HCT116 (cell line): ENCODE measurements at places on chromosomes 7 and 10. TPM values are rescaled to one million over a fixed set of nuclear protein-coding genes. Genes with fewer than 3 reads are reported as not detected.

DNA sequence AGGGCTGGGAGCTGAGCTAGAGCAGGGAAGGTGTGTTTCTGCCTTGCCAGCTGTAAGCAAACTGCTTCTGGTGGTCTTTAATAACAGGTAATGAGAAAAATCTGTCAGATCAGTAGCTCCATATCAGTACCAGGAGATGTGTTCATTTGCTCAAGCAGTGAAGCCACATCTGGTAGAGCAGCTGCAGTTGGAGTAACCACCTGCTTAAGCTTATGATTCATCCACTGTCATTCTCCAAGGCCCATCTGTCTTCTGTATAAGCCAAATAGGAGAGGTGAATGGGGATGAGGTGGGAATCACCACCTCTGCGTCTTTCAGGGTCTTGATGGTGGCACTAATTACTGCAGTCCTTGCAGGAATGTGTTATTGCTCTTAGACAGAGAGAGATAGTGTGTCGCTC, 18.4 kb upstream of the COBL start:
- DNase-seq = no peak
- no peaks in the 10 kb centered on the region for H3K36me3 ChIP-seq
- H3K4me1 ChIP-seq = peaks cover 3% of the 10 kb centered on the region

The UCMA gene
- not detected for total RNA-seq

- DNase-seq = no peak
- H3K4me3 ChIP-seq = no peak overlapping the region
- 0 out of 2 replicates have a peak, but pooled peaks cover 2% of the 10 kb centered on the region for H3K27me3 ChIP-seq
- H3K36me3 ChIP-seq = no peaks in the 10 kb centered on the region
Measured at GRCh38 chr10:71044720-71045119, 156.4 kb upstream of the PCBD1 start.

DNA sequence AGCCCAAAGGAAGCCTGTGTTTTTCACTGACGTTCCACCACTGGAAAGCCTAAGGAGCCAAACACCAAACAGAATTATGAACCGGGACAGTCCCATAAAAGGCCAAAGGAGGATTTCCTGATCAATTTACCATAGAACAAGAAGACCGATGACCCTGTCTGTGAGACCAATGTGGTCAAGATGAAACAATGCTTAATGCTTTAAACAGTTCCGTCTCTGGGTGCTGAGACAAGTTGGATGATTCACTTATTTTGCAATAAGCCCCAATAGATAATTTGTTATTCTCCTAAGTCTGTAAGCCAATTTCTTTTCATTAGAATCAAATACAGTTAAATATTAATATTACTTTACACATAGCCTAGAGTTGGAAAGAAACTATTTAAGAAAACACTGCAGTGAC, 134.9 kb downstream of the MICU1 start:
- no peak overlapping the region for H3K27ac ChIP-seq
- DNase-seq = no peak
- no peak overlapping the region for H3K4me3 ChIP-seq
- H3K4me1 ChIP-seq = no peaks in the 10 kb centered on the region

GRCh38 chr7:123096976-123097375, 101.5 kb upstream of the TAS2R16 start:
- no peak overlapping the region for H3K27ac ChIP-seq
- no peaks in the 10 kb centered on the region for H3K4me1 ChIP-seq
- no peaks in the 10 kb centered on the region for H3K27me3 ChIP-seq
- DNase-seq = no peak
- no peak overlapping the region for H3K4me3 ChIP-seq

DNA sequence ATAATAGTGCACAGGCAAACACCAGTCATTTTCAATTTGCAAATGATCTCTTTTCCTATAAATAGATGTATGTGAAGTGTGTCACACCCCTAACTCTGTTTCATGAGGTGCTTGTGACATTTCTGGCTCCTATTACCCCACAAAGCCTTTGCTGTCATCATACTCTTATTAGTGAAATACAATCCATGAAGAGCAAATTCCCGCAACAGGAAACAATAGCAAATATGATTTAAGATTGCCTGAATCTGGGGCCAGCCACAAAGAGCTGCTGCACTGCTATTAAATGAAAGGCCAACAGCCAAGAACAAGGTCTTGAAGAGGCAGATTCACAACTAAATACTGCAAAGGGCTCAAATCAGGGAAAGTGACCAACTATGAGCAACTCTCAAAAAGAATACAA, 96.3 kb upstream of the CAV2 start:
- H3K4me1 ChIP-seq = peaks cover 28% of the 10 kb centered on the region
- H3K27me3 ChIP-seq = no peaks in the 10 kb centered on the region
- no peaks in the 10 kb centered on the region for H3K36me3 ChIP-seq
- H3K27ac ChIP-seq = no peak overlapping the region

DNA sequence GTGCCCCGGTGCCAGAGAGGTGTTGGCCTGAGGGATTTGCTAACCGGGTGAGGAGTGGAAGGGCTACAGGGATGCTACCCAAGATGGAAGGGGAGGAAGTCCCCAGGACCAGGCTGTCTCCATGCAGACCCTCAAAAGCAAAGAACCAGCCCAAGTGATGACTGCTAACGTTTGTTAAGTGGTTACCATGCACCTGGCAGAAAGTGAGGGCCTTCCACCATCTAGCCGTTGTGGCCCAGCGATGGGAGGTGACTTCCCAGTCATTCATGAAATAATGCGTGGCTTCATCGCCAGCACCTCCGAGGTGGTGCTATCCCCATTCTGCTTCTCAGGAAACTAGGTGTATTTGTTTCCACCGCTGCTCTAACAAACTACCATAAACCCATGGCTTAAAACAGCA, 86.8 kb upstream of the LANCL2 start:
- H3K4me3 ChIP-seq = no peak overlapping the region
- H3K27ac ChIP-seq = no peak overlapping the region
- H3K27me3 ChIP-seq = no peaks in the 10 kb centered on the region

The NME8 gene
- total RNA-seq = not detected

The INHBA gene
- 0.10 TPM for total RNA-seq

DNA sequence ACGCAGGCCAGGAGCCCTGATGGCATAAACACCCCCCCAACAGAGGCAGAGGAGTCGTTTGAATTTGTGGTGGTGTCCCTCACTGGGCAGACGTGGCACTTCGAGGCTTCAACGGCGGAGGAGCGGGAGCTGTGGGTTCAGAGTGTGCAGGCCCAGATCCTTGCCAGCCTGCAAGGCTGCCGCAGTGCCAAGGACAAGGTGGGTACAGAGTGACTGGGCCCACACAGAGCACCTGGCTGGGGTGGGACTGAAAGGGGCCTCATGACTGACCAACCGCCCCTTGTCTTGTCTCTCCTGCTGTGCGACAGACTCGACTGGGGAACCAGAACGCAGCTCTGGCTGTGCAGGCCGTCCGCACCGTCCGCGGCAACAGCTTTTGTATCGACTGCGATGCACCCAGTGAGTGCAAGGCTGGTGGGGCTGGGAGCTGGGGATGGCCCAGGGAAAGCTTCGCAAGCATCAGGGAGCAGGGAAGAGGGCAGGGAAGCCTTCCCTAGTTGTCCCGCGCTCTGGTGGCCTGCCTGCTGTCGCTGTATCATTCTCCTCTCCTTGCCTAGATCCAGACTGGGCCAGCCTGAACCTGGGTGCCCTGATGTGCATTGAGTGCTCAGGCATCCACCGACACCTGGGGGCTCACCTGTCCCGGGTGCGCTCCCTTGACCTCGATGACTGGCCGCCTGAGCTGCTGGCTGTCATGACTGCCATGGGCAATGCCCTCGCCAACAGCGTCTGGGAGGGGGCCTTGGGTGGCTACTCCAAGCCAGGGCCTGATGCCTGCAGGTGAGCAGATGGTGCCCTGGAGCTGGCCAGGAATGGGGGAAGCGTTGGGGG, 25.4 kb downstream of the GBX1 start:
- DNase-seq = no peak
- no peak overlapping the region for H3K4me3 ChIP-seq
- H3K36me3 ChIP-seq = peaks cover 17% of the 10 kb centered on the region; the same call in 1 of the 2 replicates
- no peak overlapping the region; the same call in 1 of the 2 replicates for H3K27ac ChIP-seq
- H3K4me1 ChIP-seq = no peaks in the 10 kb centered on the region

- no peaks in the 10 kb centered on the region for H3K27me3 ChIP-seq
- H3K27ac ChIP-seq = no peak overlapping the region
- no peak overlapping the region for H3K4me3 ChIP-seq
- H3K36me3 ChIP-seq = peaks cover 5% of the 10 kb centered on the region; the same call in 1 of the 2 replicates
- DNase-seq = no peak
Measured at GRCh38 chr7:134966691-134967090, 19.6 kb upstream of the AGBL3 start.

- H3K36me3 ChIP-seq = no peaks in the 10 kb centered on the region
- H3K4me3 ChIP-seq = no peak overlapping the region
- no peaks in the 10 kb centered on the region for H3K27me3 ChIP-seq
- DNase-seq = no peak
- H3K4me1 ChIP-seq = no peaks in the 10 kb centered on the region
Measured at GRCh38 chr10:19944911-19945663, 128.9 kb downstream of the PLXDC2 start.

- H3K4me3 ChIP-seq = no peak overlapping the region
- H3K36me3 ChIP-seq = no peaks in the 10 kb centered on the region
- no peaks in the 10 kb centered on the region for H3K27me3 ChIP-seq
- no peak for DNase-seq
Measured at GRCh38 chr7:151271699-151272355, 23.3 kb upstream of the SMARCD3 start.

The HOXA9 gene
- total RNA-seq = 91.0 TPM

DNA sequence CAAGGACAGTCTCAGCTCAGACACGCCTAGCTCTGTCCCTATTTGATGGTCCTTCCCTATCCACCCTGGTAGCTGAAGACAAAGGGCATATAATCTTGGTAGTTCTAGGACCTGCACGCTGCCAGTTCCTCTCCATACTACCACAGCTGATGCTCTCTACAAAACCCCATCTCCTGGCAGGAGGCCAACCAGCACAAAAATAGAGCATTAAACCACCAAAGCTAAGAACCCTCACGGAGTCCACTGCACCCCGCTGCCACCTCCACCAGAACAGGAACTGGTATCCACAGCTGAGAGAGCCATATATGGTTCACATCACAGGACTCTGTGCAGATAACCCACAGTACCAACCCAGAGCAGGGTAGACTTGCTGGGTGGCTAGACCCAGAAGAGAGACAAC, 299.4 kb downstream of the LRRTM3 start:
- no peaks in the 10 kb centered on the region for H3K27me3 ChIP-seq
- no peaks in the 10 kb centered on the region for H3K4me1 ChIP-seq
- no peak overlapping the region for H3K27ac ChIP-seq
- DNase-seq = no peak

The HECW1 gene
- 5.6 TPM for total RNA-seq

The C7orf33 gene
- not detected for total RNA-seq

GRCh38 chr10:5323446-5323845, 41.3 kb upstream of the UCN3 start:
- H3K27me3 ChIP-seq = no peaks in the 10 kb centered on the region
- H3K27ac ChIP-seq = no peak overlapping the region
- no peak for DNase-seq
- H3K36me3 ChIP-seq = no peaks in the 10 kb centered on the region
- no peaks in the 10 kb centered on the region for H3K4me1 ChIP-seq
- no peak overlapping the region for H3K4me3 ChIP-seq

- DNase-seq = no peak
- no peak overlapping the region for H3K4me3 ChIP-seq
- peaks cover 5% of the 10 kb centered on the region; the same call in 1 of the 2 replicates for H3K4me1 ChIP-seq
- H3K36me3 ChIP-seq = no peaks in the 10 kb centered on the region
- no peak overlapping the region for H3K27ac ChIP-seq
Measured at GRCh38 chr10:31128536-31128935, 96.9 kb upstream of the ZNF438 start.

DNA sequence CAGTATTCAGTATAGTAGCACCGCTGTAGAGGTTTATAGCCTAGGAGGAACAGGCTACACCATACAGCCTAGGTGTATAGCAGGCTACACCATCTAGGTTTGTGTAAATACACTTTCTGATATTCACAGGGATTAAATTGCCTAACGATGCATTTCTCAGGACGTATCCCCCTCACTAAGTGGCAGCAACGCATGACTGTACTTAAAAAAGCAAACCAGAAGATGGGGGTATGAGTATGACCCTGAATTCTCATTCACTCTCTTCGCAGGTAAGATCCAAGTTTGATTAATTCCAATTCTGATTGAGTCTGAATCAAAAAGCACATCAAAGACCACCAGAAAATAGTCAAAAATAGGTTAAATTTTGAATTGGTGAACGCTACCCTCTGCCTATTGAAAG, 972 bp downstream of the ORC5 start:
- H3K27me3 ChIP-seq = no peaks in the 10 kb centered on the region
- no peak for DNase-seq
- H3K36me3 ChIP-seq = peaks cover 19% of the 10 kb centered on the region; the same call in 1 of the 2 replicates
- H3K27ac ChIP-seq = peak overlapping the region; percentile 24; the same call in 1 of the 2 replicates
- H3K4me3 ChIP-seq = peak overlapping the region; percentile 91

- no peaks in the 10 kb centered on the region for H3K4me1 ChIP-seq
Measured at GRCh38 chr10:126663328-126663727, 7.2 kb downstream of the C10orf90 start.

GRCh38 chr7:133646472-133647315, 393.8 kb downstream of the EXOC4 start:
- H3K27me3 ChIP-seq = no peaks in the 10 kb centered on the region
- H3K4me3 ChIP-seq = no peak overlapping the region
- H3K36me3 ChIP-seq = no peaks in the 10 kb centered on the region
- no peak overlapping the region for H3K27ac ChIP-seq
- DNase-seq = no peak
- H3K4me1 ChIP-seq = no peaks in the 10 kb centered on the region

The STK31 gene
- total RNA-seq = not detected

DNA sequence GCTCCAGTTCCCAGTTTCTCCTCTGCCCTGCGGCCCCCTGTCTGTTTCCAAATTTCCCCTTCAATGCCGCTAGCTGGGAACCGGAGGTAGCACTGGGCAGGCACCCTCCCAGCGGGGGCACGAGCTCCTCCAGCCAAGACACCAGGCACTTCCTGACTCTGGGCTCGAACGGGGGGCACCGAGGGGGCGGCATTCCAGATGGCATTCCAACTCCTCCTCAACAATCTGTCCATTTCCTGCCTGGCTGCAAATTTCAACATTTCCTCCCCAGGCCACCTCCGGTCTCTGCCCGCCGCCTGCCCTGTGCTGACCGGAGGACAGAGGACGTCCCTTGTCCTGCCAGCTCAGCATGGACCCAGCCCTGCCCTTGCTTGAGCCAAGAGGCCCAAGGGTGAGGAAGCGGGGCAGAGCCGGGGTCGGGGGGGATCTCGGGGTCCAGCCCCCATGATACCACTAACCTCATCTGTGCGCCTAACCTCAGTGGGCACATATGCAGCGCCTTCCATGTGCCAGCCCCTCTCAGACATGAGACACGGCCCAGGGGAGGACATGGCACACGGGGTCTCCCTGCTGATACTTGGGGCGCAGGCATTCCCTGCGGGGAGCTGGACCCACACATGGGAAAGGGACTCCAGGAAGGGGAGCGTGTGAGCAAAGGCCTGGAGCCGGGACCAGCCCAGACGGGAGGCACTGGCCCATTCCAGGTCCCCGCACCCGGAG, 58.0 kb downstream of the PDGFA start:
- no peaks in the 10 kb centered on the region for H3K4me1 ChIP-seq
- H3K27me3 ChIP-seq = no peaks in the 10 kb centered on the region
- H3K4me3 ChIP-seq = no peak overlapping the region
- H3K27ac ChIP-seq = no peak overlapping the region

The TSPAN33 gene
- total RNA-seq = 22.2 TPM

- peak overlapping the region; percentile 95 for H3K27ac ChIP-seq
- H3K4me3 ChIP-seq = peak overlapping the region; percentile 75
- H3K27me3 ChIP-seq = no peaks in the 10 kb centered on the region
- peaks cover 20% of the 10 kb centered on the region for H3K4me1 ChIP-seq
Measured at GRCh38 chr7:140696024-140696679, 356 bp upstream of the NDUFB2 start.

The SCRN1 gene
- total RNA-seq = 76.8 TPM

GRCh38 chr10:5613481-5614154, 52.8 kb downstream of the ASB13 start:
- DNase-seq = no peak
- no peak overlapping the region for H3K4me3 ChIP-seq
- peaks cover 45% of the 10 kb centered on the region for H3K4me1 ChIP-seq
- no peaks in the 10 kb centered on the region for H3K27me3 ChIP-seq
- H3K36me3 ChIP-seq = no peaks in the 10 kb centered on the region
